ENCODE measurements at places on chromosomes 12 and 14. TPM values are rescaled to one million over a fixed set of nuclear protein-coding genes. Genes with fewer than 3 reads are reported as not detected.
A peak's percentile ranks its signal among the peaks of the same experiment; 100 is the strongest.

GRCh38 chr14:102421411-102422057 is 58.8 kb downstream of the TECPR2 start:
- no peak overlapping the region for H3K27ac ChIP-seq
- no peak overlapping the region for H3K4me3 ChIP-seq
- peaks cover 1% of the 10 kb centered on the region for H3K36me3 ChIP-seq
- H3K27me3 ChIP-seq = no peaks in the 10 kb centered on the region
- H3K4me1 ChIP-seq = no peaks in the 10 kb centered on the region
- DNase-seq = no peak

GRCh38 chr12:127270193-127270592 is 996.8 kb upstream of the TMEM132C start:
- H3K36me3 ChIP-seq = no peaks in the 10 kb centered on the region
- H3K4me1 ChIP-seq = no peaks in the 10 kb centered on the region
- no peak overlapping the region for H3K27ac ChIP-seq
- H3K27me3 ChIP-seq = no peaks in the 10 kb centered on the region

DNA sequence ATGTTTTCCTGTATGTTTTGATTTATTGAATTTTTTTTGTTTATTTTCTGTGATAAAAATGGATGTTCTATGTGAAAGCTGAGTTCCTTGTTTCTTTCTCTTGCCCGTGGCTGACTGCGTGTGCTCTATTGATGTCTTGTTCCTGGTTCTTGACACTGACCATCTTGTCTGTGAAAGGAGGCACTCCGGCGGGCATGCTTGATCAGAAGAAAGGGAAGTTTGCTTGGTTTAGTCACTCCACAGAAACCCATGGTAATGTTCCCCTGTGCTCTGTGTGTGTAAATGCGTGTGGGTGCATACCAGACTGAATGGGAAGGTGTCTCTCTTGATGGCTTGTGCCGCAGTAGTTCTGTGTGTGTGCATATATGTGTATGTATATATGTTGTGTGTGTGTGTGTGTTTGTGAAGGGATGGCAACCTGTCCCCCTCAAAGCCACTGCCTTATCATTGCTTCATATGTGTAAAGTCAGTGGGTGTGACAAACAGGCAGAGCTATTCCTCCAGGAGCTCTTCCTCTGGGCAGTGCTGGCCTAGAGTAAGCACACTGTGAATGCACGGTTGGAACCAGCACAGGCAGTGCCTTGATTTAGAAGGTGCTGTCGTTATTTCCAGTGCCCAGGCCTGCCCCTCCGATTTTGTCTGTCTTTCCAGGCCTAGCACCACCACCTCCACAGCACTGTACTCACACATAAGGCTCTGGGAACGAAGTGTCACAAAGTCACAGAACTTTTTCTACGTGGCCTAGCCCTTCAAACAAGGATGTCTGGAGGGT is 247.3 kb upstream of the FKBP4 start:
- no peaks in the 10 kb centered on the region for H3K27me3 ChIP-seq
- no peak for DNase-seq
- peaks cover 23% of the 10 kb centered on the region for H3K4me1 ChIP-seq
- no peaks in the 10 kb centered on the region for H3K36me3 ChIP-seq
- H3K27ac ChIP-seq = no peak overlapping the region

DNA sequence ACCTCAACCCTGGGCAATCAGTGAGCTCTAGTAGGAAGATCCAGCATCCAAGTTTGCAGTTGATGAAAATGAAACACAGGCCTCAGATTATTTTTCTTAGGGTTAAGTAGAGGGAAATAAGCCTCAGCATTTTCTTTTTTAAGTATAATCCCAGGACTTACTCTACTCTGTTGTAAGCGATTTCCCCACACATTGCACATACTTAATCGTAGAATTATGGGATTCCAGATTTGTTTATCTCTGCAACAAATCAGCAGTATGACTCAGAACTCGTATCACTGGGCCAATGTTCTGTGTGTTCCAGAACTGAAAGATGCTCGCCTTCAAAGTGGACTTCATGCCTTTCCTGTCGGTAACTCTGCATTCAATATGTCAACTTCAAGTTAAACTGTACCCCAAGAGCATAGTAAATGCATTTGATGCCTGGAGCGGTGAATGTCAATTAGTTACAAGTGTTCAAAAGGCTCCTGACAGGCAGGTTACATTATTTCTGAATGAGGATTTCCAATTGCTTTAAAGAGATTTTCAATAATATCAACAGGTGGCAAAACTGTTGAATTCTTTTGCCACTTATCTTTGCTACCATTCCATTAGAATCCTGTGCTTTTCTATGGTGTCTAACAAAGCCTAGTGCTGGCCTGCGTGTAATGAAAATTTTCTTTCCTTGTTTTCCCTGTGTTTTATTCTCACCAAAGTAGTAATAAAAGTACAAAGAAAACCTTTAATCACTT is 323.8 kb upstream of the SYT1 start:
- H3K4me3 ChIP-seq = no peak overlapping the region
- no peaks in the 10 kb centered on the region for H3K36me3 ChIP-seq
- H3K27me3 ChIP-seq = no peaks in the 10 kb centered on the region
- H3K27ac ChIP-seq = no peak overlapping the region
- no peak for DNase-seq

DNA sequence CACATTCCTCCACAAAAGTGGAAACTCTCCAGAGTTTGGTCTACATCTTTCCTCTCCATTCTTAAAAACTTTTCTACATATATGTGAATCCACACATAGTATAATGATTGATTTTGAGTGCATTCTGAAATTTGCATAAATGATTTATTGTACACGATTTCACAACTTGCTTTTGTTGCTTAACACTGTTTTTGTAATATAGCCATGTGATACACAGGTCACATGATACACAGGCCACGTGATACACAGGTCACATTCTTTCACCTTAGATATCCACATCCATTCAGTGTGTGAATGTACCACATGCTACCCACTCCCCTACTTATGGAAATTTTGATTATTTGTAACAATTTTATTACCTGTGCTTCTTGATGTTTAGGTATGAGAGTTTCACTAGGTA is 319.1 kb downstream of the ZFP36L1 start:
- no peak overlapping the region for H3K4me3 ChIP-seq
- H3K36me3 ChIP-seq = no peaks in the 10 kb centered on the region
- H3K27me3 ChIP-seq = peaks cover 5% of the 10 kb centered on the region
- DNase-seq = no peak

Gene PEBP1
- total RNA-seq = 136 TPM

DNA sequence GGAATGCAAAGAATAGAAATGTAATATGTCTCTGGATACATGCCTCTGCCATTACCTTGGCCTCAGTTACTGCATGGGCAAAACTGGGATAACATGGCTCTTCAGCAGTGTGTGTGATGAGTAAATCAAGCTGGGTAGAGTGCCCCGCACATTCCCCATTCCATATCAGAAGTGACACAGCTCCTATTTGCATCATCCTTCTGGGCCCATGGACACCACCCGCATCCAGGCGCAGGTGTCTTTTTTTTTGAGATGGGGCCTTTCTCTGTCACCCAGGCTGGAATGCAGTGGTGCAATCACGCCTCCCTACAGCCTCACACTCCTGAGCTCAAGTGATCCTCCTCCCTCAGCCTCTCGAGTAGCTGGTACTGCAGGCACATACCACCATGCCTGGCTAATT is 31.6 kb downstream of the KRT76 start:
- H3K27ac ChIP-seq = no peak overlapping the region
- H3K4me1 ChIP-seq = peaks cover 3% of the 10 kb centered on the region
- no peak overlapping the region for H3K4me3 ChIP-seq

GRCh38 chr12:107372229-107372658 is 278.9 kb upstream of the CRY1 start:
- peaks cover 2% of the 10 kb centered on the region for H3K36me3 ChIP-seq
- peak; percentile 63 for DNase-seq
- peak overlapping the region; percentile 69 for H3K27ac ChIP-seq
- peaks cover 67% of the 10 kb centered on the region for H3K4me1 ChIP-seq

Gene NEDD8
- 205 TPM for total RNA-seq

GRCh38 chr12:13573698-13574321 is 377.3 kb downstream of the EMP1 start:
- H3K4me1 ChIP-seq = no peaks in the 10 kb centered on the region
- no peaks in the 10 kb centered on the region for H3K36me3 ChIP-seq
- DNase-seq = no peak
- H3K27me3 ChIP-seq = peaks cover 2% of the 10 kb centered on the region

- H3K27ac ChIP-seq = no peak overlapping the region
- peaks cover 30% of the 10 kb centered on the region for H3K27me3 ChIP-seq
- no peak overlapping the region for H3K4me3 ChIP-seq
Measured at GRCh38 chr12:15688838-15689625, 100.2 kb downstream of the EPS8 start.

DNA sequence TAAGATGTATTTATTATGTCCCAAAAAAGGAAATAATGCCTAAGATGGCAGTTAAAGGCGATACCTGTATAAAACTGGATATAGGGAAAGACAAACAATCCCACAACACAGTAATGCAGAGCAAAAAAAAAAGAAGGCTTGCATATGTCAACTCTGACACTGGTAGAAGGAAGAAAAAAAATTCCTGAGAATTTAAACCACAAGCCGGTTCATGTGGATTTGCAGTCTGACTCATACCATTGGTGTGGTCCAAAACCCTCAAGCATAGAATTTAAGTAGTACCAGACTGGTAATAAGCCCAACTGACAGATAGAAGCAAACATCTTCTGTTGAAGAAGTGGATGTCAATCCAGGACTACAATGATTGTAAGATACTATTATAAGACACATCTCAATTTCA is 7.2 kb downstream of the DNAI7 start:
- peaks cover 3% of the 10 kb centered on the region for H3K36me3 ChIP-seq
- no peaks in the 10 kb centered on the region for H3K27me3 ChIP-seq
- H3K27ac ChIP-seq = no peak overlapping the region
- DNase-seq = no peak
- H3K4me1 ChIP-seq = peaks cover 14% of the 10 kb centered on the region
- H3K4me3 ChIP-seq = no peak overlapping the region

GRCh38 chr12:81146228-81147225 is 68.6 kb downstream of the ACSS3 start:
- no peak for DNase-seq
- H3K4me3 ChIP-seq = no peak overlapping the region
- H3K4me1 ChIP-seq = no peaks in the 10 kb centered on the region
- H3K36me3 ChIP-seq = no peaks in the 10 kb centered on the region
- no peaks in the 10 kb centered on the region for H3K27me3 ChIP-seq
- H3K27ac ChIP-seq = no peak overlapping the region

Gene KRT2
- not detected for total RNA-seq

- peaks cover 25% of the 10 kb centered on the region for H3K4me1 ChIP-seq
- no peak overlapping the region for H3K4me3 ChIP-seq
- DNase-seq = no peak
- H3K27me3 ChIP-seq = no peaks in the 10 kb centered on the region
- peaks cover 19% of the 10 kb centered on the region for H3K36me3 ChIP-seq
- peak overlapping the region; percentile 26 for H3K27ac ChIP-seq
Measured at GRCh38 chr14:73953731-73954130, 3.6 kb downstream of the COQ6 start.

DNA sequence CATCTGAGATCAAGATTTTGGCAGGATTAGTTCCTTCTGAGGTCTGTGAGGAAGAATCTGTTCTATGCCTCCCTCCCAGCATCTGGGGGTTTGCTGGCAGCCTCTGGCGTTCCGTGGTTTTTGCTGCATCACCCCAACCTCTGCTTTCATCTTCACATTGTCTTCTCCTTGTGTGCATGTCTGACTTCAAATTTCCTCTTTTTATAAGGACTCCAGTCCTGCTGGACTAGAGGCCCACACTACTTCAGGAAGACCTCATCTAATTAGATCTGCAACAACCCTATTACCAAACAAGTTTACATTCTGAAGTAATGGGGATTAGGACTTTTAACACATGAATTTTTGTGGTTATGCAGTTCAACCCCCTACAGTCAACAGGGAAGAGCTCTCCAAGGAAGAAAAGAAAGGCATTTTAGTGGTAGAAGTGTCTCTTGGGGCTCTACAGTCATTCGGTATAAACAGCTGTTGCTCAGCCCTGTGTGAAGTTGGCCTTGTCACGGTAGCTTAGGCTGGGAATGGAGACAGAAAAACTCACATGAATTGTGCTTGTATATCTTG is 89.7 kb downstream of the CAND1 start:
- H3K27ac ChIP-seq = no peak overlapping the region
- peaks cover 12% of the 10 kb centered on the region for H3K4me1 ChIP-seq
- H3K4me3 ChIP-seq = no peak overlapping the region
- peaks cover 2% of the 10 kb centered on the region for H3K36me3 ChIP-seq
- DNase-seq = no peak

DNA sequence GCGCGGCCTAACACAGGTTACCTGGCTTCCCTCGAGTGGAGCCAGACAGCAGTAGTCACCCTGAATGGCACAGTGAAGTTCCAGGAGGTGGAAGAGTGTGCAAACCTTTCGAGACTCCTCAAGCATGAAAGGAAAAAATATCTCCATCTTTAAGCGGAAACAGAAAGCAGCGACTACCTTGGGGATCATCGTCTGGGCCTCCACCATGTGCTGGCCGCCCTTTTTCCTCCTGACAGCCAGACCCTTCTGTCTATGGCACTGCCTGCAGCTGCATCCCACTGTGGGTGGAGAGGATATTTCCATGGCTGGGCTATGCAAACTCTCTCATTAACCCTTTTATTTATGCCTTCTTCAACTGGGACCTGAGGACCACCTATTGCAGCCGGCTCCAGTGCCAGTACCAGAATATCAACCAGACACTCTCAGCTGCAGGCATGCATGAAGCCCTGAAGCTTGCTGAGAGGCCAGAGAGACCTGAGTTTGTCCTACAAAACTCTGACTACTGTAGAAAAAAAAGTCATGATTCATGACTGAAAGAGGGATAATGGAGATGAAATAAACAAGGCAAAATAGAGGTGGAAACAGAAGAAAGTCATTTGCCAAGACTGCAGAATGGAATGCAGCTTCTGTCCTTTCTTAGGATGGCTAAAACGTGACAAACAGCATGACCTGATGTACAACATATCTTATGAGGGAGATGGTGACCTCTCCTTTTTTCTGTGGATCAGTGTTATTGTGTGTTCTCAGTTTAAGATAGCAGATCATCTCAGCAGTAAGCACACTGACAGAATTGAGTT is 2.4 kb upstream of the HEBP1 start:
- no peak overlapping the region for H3K27ac ChIP-seq
- H3K4me1 ChIP-seq = peaks cover 18% of the 10 kb centered on the region
- no peak for DNase-seq
- H3K4me3 ChIP-seq = peak overlapping the region; percentile 63
- no peaks in the 10 kb centered on the region for H3K36me3 ChIP-seq

Measured in activated CD8-positive, alpha-beta memory T cell treated with anti-CD3 and anti-CD28 coated beads, Interleukin-2, amount 10 ng/mL, durations not matched to agents 7 days and 5 days (primary cell).